Progenitor cell of endocrine pancreas (in vitro differentiated cells): ENCODE measurements at places on chromosomes 3 and 15.

- peaks cover 3% of the 10 kb centered on the region for H3K27me3 ChIP-seq
- peak; percentile 71 for DNase-seq
- H3K4me3 ChIP-seq: peak overlapping the region; percentile 71
- peaks cover 1% of the 10 kb centered on the region for H3K4me1 ChIP-seq
Observed at GRCh38 chr3:9946112-9947024, 5.8 kb downstream of the PRRT3 start.

DNA sequence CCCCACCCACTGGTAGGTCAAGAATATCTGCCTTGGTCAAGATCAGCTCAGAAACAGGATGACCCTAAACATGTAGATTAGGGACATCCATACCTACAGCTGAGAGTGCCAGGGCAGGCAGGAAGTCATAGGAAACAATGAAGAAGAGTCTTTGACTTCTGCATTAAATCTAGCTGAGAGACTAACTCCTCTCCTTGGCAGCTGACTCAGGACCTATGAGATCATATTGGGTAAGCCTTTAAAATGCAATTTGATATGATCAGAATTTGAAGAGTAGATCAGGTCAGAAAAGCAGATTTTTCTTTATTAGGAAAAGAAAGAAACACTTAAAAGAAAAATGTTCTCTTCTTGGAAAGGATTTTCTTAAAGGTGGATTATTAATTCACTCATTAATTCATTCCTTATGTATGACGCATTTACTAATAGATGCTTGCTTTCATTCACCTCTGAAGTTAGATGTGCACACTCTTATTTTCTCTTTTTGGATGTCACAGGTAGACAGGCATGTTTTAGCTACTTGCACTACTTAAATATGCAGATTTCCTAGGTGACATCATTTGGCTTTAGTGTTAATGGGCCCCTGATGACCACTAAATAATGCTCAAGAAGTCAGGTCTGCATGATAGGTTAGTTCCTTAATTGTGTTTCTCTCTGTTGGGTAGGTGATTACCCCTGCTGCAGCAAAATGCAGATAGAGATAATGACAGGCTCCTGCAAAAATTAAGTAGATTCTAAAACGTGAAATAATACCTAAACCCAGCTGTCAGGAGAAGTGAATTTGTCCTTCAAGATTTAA, 35.7 kb upstream of the GSK3B start:
- H3K36me3 ChIP-seq: no peaks in the 10 kb centered on the region
- no peak for DNase-seq
- H3K27me3 ChIP-seq: no peaks in the 10 kb centered on the region
- H3K27ac ChIP-seq: no peak overlapping the region
- no peaks in the 10 kb centered on the region for H3K4me1 ChIP-seq
- no peak overlapping the region for H3K4me3 ChIP-seq

- no peaks in the 10 kb centered on the region for H3K36me3 ChIP-seq
- no peak overlapping the region for H3K27ac ChIP-seq
- peaks cover 2% of the 10 kb centered on the region for H3K4me1 ChIP-seq
- no peak for DNase-seq
- peaks cover 3% of the 10 kb centered on the region for H3K27me3 ChIP-seq
Observed at GRCh38 chr3:40240921-40241320, 68.6 kb upstream of the EIF1B start.

DNA sequence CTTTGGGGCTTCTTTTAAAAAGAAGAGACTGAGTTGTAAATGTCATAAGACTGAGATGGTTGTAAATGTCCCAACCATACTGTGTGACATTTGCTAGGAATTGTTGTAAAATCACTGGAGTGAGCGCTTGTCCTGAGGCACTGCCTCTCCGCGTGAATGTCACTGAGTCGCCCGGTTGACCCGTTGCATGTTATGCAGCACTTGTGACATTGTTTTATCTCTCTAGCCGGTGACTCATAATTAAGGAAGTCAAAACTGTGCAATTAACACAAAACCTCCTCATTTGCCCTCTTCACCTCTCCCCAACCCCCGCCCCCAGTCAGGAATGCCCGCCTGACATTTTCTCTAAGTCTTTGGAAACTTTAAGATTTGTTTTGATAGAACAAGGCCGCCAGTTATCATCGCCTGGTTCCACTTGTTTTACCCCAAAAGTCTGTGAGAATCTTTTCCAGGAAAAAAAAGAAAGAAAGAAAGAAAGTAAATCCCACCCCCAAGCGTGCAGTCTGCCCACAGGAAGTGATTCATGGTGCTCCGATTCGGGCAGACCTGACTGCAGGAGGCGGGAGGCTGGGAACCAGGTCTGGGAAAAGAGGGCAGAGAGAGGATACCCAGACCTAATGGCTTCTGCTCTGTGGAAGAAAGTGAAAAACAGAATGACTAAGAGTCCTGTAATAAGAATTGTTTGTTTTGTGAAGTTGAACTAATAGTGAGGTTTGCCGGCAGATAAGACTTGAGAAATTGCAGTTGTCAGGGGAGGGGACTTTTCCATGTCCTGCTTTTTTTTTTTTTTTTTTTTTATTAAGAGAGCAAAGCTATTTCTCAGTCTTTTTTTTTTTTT, 84.8 kb downstream of the SMAD3 start:
- no peaks in the 10 kb centered on the region for H3K27me3 ChIP-seq
- peak overlapping the region; percentile 95 for H3K27ac ChIP-seq
- peaks cover 3% of the 10 kb centered on the region for H3K36me3 ChIP-seq
- H3K4me1 ChIP-seq: peaks cover 53% of the 10 kb centered on the region
